Neural crest cell (in vitro differentiated cells): ENCODE measurements at places on chromosomes 4 and X. TPM values are rescaled to one million over a fixed set of nuclear protein-coding genes. Genes with fewer than 3 reads are reported as not detected.

The RNF175 gene
- total RNA-seq, result 25.7 and 26.6 TPM in 2 replicates

The TEX13D gene
- 1.9 and 2.1 TPM in 2 replicates for total RNA-seq

The ITIH6 gene
- 0.05 and 0.30 TPM in 2 replicates for total RNA-seq

The CHRDL1 gene
- total RNA-seq, result 14.3 and 15.7 TPM in 2 replicates

The APLN gene
- 1.2 and 1.3 TPM in 2 replicates for total RNA-seq

The NPY2R gene
- total RNA-seq, result not detected in 2 replicates

The MCF2 gene
- 0.23 and 0.34 TPM in 2 replicates for total RNA-seq

The CLDN22 gene
- not detected in 2 replicates for total RNA-seq

GRCh38 chr4:78298618-78299017 is 241.5 kb downstream of the FRAS1 start:
- H3K27ac ChIP-seq, result no peak overlapping the region
- no peak overlapping the region for H3K4me3 ChIP-seq
- peaks cover 2% of the 10 kb centered on the region for H3K36me3 ChIP-seq
- peaks cover 3% of the 10 kb centered on the region for H3K4me1 ChIP-seq
- no peak for DNase-seq

GRCh38 chrX:127259742-127260141 is 440.2 kb downstream of the PRR32 start:
- no peaks in the 10 kb centered on the region for H3K4me1 ChIP-seq
- no peak for DNase-seq
- no peak overlapping the region for H3K4me3 ChIP-seq
- no peak overlapping the region for H3K27ac ChIP-seq

GRCh38 chr4:94636004-94636403 is 121.8 kb upstream of the BMPR1B start:
- no peaks in the 10 kb centered on the region for H3K27me3 ChIP-seq
- DNase-seq, result no peak
- no peak overlapping the region for H3K4me3 ChIP-seq
- H3K4me1 ChIP-seq, result peaks cover 18% of the 10 kb centered on the region
- H3K36me3 ChIP-seq, result peaks cover 9% of the 10 kb centered on the region
- no peak overlapping the region for H3K27ac ChIP-seq

- no peak for DNase-seq
- no peak overlapping the region for H3K27ac ChIP-seq
- no peaks in the 10 kb centered on the region for H3K27me3 ChIP-seq
- H3K4me3 ChIP-seq, result no peak overlapping the region
- H3K4me1 ChIP-seq, result no peaks in the 10 kb centered on the region
These were observed 8.4 kb upstream of the PRPS1 start for GRCh38 chrX:107619885-107620322.

GRCh38 chr4:148286012-148286411 is 156.2 kb downstream of the NR3C2 start:
- no peaks in the 10 kb centered on the region for H3K36me3 ChIP-seq
- H3K27me3 ChIP-seq, result no peaks in the 10 kb centered on the region
- H3K27ac ChIP-seq, result no peak overlapping the region
- no peak for DNase-seq

DNA sequence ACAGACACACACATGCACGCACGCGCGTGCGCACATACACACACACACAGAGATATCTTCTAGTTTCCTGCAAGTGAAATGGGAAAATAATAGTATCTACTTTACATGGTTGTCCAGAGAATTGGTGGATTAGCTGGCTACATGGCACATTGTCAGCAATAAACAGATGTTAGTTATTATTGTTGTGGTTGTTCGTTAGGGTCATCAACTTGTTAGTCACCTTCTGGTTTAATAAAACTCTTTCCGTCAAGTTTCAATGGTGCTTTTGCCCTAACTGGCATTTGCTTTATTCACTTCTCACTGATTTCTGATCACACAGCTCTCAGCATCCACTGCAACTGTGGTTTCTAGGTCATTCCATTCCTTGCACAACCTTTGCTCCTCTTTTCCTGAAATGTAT is 25.4 kb upstream of the RASL11B start:
- H3K4me3 ChIP-seq, result no peak overlapping the region
- no peaks in the 10 kb centered on the region for H3K36me3 ChIP-seq
- H3K27me3 ChIP-seq, result no peaks in the 10 kb centered on the region

DNA sequence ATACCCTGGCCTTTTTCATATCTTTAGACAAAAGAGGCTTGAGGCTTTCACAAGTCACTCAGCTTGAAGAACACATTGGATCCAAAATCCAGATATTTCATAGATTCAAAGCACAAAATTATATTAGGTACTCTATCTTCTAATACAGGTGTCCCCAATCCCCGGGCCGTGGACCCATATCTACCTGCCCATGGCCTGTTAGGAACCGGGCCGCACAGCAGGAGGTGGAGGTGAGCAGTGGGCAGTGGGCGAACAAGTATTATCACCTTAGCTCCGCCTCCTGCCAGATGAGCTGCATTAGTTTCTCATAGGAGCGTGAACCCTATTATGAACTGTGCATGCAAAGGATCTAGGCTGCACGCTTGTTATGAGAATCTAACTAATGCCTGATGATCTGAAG is 18.7 kb downstream of the YIPF7 start:
- no peak overlapping the region for H3K27ac ChIP-seq
- no peaks in the 10 kb centered on the region for H3K4me1 ChIP-seq
- no peaks in the 10 kb centered on the region for H3K36me3 ChIP-seq
- peaks cover 19% of the 10 kb centered on the region for H3K27me3 ChIP-seq
- DNase-seq, result no peak
- no peak overlapping the region for H3K4me3 ChIP-seq

DNA sequence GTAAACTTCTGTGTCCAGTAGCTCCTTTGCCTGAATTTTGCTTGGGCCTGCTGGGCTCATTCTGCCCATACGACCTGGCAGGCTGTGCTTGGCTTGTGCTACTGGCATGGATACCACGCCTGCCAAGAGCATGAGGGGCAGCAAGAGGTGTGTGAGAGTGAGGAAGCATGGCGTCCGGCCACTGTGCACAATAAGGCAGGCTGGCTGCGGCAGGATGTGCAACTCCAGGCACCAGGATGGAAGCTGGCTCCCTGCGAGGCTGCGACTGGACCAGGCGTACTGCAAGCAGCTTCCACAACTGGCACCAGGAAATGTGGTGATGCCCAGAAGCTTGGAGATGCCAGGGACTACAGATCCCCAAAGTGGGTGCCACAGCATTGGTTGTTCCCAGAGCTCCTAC is 709.3 kb downstream of the PCDH18 start:
- no peaks in the 10 kb centered on the region for H3K36me3 ChIP-seq
- DNase-seq, result no peak
- H3K4me3 ChIP-seq, result no peak overlapping the region
- no peak overlapping the region for H3K27ac ChIP-seq

- H3K36me3 ChIP-seq, result no peaks in the 10 kb centered on the region
- no peaks in the 10 kb centered on the region for H3K4me1 ChIP-seq
- H3K4me3 ChIP-seq, result no peak overlapping the region
- H3K27ac ChIP-seq, result no peak overlapping the region
- no peaks in the 10 kb centered on the region for H3K27me3 ChIP-seq
These were observed 127.0 kb downstream of the PCDH7 start for GRCh38 chr4:30847167-30847566.

- DNase-seq, result no peak
- H3K27ac ChIP-seq, result no peak overlapping the region
These were observed 147.5 kb upstream of the PITX2 start for GRCh38 chr4:110770353-110770752.

GRCh38 chr4:168880811-168881595 is 129.1 kb downstream of the CBR4 start:
- H3K4me3 ChIP-seq, result peak overlapping the region; percentile 19
- no peak overlapping the region for H3K27ac ChIP-seq
- H3K27me3 ChIP-seq, result peaks cover 6% of the 10 kb centered on the region
- peaks cover 23% of the 10 kb centered on the region for H3K36me3 ChIP-seq
- peaks cover 56% of the 10 kb centered on the region for H3K4me1 ChIP-seq

DNA sequence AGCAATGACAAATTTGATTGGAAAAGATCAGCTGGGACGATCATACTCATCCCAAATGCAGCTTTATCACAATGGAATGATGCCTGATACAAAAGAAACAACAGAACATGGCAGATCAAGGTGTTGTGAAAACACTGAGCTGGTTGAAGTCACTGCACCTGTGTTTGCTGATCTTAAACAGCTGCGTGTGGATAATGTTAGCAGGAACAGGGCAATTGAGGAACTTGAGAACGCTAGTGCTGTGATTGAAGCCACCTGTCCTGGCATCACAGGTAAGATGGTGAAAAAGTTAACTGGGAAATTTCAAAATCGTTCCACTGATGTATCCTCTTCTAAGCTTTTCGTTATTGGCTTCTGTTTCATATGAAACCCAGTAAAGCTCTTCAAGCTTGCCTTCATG is 27.4 kb upstream of the SOD3 start:
- no peak overlapping the region for H3K27ac ChIP-seq
- H3K27me3 ChIP-seq, result no peaks in the 10 kb centered on the region
- H3K36me3 ChIP-seq, result peaks cover 2% of the 10 kb centered on the region
- H3K4me3 ChIP-seq, result no peak overlapping the region
- no peaks in the 10 kb centered on the region for H3K4me1 ChIP-seq

DNA sequence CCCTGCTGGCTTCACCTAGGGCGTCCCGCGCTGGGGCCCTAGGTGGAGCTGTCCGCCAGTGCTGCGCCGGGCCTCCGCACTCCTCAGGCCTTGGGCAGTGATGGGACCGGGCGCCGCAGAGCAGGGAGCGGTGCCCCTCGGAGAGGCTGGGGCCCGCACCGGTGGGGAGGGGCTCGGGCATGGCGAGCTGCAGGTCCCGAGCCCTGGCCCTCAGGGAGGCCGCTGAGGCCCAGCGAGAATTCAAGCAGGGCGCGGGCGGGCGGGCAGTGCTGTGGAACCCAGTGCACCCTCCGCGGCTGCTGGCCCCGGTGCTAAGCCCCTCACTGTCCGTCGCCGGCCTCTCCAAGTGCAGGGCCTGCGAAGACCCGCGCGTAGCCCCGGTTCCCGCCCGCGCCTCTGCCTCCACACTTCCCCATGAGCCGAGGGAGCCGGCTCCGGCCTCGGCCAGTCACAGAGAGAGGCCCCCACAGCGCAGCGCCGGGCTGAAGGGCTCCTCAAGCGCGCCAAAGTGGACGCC is 565.1 kb upstream of the NDST4 start:
- no peak overlapping the region for H3K4me3 ChIP-seq
- H3K4me1 ChIP-seq, result peaks cover 5% of the 10 kb centered on the region
- no peaks in the 10 kb centered on the region for H3K27me3 ChIP-seq
- H3K36me3 ChIP-seq, result peaks cover 3% of the 10 kb centered on the region
- H3K27ac ChIP-seq, result no peak overlapping the region
